ENCODE measurements at places on chromosomes 1 and 21. TPM values are rescaled to one million over a fixed set of nuclear protein-coding genes. Genes with fewer than 3 reads are reported as not detected.
A peak's percentile ranks its signal among the peaks of the same experiment; 100 is the strongest.

DNA sequence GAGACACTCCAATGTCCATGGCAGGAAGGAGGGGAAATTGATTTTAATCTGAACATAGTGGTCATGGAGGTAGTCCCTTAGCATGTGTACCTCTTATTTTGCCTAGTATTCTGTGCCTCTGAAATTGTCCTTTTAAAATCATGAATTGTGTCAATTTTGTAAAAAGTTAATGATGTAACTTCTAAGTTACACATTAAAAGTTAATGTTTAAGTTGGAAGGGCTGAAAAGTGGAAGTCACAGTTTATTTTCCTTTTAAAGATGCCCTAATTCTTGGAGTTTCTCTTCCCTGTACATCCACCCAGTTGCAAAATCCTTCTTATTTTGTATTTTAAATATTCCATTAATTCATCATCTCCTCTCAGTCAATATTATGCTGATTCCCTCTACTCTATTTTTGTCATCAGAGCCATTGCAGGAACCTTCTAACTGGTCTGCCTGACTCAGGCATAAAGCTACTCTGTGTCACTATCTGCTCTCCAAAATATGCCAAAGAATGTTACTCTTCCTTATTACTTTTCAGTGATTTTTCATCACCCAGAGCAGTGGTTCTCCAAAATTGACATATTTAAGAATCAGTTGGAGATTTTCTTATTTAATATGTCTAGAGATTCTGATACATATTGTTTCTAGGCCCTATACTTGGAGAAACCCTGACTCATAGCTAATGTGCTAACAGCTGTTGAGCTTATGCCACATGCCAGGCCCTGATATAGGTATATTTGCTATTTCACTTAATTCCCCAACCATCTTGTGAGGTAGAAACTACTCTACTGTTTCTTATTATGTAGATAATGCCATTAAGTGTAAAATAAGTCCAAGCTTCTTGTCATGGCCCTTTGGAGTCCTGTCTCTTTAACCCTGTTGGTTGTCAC lies 5.1 kb downstream of the HOOK1 start:
- DNase-seq = no peak

DNA sequence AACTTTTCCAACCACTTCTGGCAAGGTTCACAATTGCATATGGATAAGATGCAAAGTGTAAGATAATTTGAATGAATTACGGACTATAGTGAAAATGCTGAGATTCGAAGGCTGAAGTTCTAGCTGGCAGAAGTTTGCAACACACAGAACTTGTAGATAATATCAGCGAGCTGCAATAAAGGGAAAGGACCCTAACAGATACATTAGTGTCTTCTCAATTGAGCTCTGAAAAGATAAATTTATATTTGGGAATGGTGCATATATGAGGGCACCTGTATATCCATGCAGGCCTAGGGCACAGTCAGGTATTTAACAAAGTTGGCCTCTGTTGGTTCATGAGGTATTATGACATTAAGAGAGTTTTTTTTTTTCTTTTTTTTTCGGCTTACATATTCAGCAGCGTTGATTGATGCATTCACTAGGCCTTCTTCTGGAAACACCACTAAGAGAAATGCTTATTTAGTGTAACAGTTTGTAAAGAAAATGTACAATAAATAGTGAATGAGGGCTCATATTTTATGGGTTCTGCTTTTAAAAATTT lies 2.2 kb downstream of the NFIA start:
- DNase-seq = no peak

- no peak for DNase-seq
Measured at GRCh38 chr1:56773341-56774066, 45.7 kb downstream of the FYB2 start.

DNA sequence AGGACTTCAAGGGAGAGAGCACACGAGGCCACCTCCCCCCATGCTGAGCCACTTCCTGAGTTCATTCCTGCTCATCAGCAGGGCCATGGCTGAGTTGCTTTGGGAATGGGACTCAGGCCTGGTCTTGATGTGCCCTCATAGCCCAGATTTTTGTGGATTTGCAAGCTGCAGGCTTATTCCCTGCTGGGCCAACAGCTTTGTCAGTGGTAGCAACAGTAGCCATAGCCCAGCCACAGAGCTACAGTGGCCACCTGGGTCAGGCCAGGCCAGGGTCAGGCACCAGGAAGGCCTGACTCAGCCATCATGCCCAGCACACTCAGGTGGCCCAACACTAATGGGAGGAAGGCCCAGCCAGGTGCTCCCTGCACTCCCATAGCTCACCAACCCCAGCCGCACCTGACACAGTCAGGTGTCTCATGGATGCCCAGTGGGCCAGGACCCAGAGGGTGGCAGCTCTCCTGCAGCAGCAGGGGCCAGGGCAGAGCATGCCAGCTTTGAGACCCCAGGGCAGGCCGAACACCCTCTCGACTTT lies 33.5 kb downstream of the EPHA2 start:
- peak; percentile 65 for DNase-seq

GRCh38 chr1:101407505-101408211 lies 170.8 kb downstream of the S1PR1 start:
- DNase-seq = no peak

TRIM67 gene
- not detected for total RNA-seq

F5 gene
- 0.48 TPM for total RNA-seq

Measured in aorta (tissue), 5 donors.